Stimulated activated CD4-positive, alpha-beta T cell treated with anti-CD3 and anti-CD28 coated beads, Interleukin-2, amount 100 ng/mL, for 24 hours (primary cell): ENCODE measurements at places on chromosomes 13 and 19.

GRCh38 chr13:40213779-40214178 lies 452.7 kb downstream of the FOXO1 start:
- no peak for DNase-seq

DNA sequence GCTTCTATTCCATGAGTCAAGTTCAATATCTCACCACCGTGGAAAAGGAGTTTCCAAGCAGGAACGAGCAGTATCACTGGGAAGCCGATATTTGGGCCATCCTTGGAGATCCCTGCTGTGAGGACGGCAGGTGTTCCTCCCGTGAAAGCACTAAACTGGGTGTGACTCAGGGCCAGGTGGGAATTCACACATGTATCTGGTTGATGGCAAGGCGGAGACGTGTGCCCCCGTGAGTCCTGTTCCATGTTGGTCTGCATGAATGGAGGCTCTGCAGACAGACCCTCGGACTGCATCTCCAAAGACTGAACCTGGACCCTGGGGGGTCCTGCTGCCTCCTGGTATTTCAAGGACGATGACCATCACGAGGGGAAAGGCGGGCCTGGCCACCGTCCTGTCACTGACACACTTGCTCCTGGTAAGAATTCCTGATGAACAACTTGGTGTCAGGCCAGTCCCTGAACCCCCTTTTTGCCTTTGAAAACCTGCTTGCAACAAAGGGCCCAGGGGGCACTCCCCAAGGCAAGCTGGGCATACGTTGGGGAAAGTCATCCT lies 22.8 kb upstream of the GAS6 start:
- no peak for DNase-seq

DNA sequence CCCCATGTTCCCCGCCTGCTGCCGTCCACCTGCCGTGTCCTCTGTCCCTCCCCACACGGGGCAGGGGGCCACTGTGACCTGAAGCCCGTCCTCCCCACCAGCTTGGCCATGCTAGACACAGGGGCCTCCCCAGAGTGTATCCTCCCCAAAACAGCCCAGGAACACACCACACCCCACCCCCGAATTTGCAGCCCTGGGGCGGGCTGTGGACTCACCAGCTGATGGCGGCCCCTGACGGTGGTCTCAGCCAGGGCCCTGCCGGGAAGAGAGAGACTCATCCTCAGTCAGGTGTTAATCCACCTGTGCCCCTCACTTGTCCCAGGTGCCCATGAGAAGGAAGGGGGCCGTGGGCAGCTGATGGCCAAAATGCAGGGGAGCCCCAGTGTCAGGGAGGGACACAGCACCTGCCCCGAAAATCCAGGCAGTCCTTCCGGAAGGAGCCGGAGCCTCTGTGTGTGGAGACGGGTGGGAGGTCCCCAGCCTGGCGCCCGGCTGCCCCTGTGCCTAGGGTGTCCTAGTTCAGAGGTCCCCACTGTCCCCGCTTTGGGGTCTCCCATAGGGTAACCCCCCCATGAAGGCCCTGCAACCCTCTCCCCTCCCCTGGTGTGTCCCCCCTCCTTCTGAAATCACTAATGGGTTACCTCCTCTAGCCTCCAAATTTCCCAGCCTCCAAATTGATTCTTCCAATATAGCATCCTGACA lies 39.3 kb upstream of the TCF3 start:
- DNase-seq = no peak

DNA sequence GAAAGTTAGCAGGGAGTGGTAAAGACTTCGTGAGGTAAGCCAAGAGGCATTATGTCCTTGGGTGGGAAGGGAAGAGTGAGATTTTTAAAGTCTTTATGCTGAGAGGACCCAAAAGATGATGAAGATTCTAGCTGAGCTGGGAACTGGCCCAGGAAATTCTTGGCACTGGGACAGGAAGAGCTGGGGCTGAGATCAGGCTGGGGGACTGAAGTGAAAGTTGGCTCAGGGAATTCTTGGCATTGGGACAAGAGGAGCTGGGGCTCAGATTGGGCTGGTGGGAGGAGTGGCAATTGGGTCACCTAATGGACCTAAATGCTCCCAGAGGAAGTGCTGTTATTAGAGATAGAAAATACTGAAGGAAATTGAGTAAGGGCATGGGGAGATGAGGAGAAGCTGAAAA lies 8.8 kb downstream of the SCEL start:
- DNase-seq = no peak

- DNase-seq = no peak
Measured at GRCh38 chr19:55157064-55157908, at the start of gene TNNI3. Gene TNNI3 (minus strand): TSS chr19:55157732. CDS start chr19:55157589, 143 bp downstream.

DNA sequence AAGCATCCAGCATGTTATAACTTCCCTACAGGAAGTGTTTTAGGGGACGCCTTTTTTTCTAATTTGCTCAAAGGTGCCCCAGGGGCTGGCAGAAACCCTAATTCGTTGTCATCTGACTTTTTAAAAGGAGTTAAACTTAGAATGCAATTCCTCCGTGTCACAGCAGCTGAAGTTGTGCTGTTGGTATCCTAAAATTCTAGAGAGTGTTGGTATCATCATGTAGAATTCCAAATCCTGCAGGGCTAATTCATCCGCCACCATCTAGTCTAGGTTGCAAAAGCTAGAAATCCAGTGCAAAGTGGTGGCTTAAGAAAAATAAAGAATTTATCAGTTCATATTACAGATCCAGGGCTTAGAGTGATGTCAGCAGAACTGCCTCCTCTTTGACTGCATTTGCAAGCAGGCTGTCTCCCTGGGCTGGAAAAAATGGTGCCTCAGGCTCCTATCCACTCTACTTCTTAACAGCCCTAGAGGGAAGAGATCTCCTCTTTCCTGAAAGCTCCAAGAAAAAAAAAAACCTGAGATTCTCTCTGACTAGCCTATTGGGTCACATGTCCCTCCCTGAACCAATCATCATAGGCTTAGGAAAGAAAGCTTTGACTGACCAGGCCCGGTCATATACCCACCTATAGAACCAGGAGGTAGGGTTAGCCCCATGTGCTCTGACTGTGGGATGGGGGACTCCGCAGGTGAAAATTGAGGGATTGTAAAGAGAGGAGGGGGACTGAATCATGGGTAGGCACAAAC lies 73.0 kb downstream of the MAP4K1 start:
- DNase-seq = no peak

GRCh38 chr13:112113348-112113747 lies 46.4 kb downstream of the SOX1 start:
- DNase-seq = no peak

DNA sequence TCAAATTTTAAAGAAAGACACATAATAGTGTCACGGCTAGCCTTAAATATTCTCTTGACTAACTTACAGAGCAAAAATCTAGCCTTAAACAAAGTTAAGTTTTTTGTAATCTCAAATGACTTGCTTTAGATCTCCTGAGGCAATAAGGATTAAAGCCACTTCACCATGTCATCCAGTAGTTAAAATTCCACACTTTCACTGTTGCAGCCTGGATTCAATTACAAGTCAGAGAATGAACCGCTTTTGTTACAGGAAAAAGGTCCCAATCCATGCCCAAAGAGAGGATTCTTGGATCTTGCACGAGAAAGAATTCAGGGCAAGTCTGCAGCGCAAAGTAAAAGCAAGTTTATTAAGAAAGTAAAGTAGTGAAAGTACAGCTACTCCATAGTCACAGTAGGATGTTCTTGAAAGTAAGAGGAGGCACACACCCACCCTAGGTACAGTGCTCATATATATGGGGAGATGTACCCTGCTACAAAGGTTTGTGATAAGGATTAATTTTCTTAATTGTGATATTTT lies 34.6 kb upstream of the CD177 start:
- DNase-seq = no peak

GRCh38 chr13:31631746-31632145 lies 107.6 kb upstream of the RXFP2 start:
- no peak for DNase-seq

- DNase-seq = no peak
Measured at GRCh38 chr13:75407998-75408397, 74.0 kb downstream of the TBC1D4 start.

GRCh38 chr19:39398297-39398864 lies 7.2 kb downstream of the MED29 start:
- DNase-seq = peak; percentile 68

DNA sequence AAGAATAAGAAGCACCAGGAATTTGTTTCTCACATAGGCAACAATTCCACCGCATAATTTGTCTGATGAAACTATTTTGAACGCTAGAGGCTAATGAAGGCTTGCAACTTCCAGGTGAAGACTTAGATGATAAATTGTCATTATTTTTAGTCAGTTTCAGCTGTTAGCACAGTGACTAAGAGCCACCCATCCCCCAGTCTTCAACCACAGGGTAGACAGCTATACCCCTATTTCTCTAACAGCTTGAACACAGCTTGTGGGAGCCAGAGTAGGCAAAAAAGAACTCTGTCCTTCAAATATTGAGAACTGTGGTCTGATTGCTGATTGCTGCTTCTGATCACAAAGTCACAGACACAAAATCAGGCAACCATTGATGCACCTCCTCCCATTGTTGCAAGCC lies 1124.8 kb upstream of the PRR20A start:
- DNase-seq = no peak

DNA sequence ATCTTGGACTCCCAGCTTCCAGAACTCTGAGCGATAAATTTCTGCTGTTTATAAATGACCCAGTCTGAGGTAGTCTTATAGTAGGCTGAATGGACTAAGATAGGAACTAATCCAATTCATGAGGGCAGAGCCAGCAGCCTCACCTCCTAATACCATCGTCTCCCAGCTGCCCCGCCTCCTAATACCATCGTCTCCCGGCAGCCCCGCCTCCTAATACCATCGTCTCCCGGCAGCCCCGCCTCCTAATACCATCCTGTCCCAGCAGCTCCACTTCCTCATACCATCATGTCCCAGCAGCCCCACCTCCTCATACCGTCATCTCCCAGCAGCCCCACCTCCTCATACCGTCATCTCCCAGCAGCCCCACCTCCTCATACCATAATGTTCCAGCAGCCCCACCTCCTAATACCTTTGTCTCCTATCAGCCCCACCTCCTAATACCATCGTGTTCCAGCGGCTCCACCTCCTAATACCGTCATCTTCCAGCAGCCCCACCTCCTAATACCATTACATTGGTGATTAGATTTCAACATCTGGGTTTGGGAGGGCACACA lies 2.4 kb upstream of the ARGLU1 start:
- DNase-seq = peak; percentile 65

DNA sequence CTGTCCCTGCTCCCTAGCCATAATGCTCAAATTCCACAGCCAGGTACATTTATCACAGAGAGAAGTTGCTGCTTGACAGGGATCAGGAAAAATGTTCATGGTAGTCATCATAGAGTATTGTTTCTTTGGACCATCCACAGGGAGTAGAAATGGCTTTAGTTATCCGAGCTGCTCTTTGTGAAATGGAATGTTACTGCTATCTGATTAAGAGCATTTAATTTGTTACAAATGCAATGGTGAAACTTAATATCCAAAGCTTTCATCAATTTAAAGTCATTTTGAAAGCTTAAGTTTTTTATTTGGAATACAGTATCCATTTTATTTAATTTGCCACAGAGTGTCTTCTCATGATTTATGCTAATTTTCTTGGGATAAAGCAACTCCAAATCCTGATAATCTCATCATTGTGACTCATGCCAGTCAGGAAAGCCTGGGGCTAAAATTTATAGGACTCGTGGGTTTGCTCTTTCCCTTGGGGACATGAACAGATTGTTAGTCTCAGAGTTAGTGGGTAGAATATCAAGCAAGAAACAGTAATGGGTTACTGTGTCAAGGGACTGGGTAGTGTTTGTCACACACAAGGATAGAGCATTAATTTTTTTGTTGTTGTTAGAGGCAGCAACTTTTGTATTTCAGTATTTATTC lies 59.8 kb downstream of the SCEL start:
- no peak for DNase-seq

DNA sequence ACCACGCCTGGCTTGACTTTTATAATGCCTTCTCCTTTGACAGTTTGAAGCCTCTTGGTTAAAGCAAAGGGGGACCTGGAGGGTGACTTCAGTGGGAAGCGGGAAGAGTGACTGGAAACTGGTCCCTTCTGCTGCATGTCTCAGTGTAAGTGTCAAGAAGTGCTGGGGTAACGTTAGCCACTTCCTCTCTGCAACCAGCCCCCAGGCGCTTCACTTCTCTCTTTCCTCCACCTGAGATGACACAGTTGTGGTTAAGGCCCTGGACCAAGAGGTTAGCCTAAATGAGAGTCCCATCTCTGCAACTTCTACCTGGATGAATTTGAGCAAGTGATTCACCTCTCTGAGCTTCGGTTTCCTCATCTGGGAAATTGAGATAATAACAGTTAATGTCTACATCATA lies 16.3 kb downstream of the LEUTX start:
- DNase-seq = no peak

GRCh38 chr13:110475117-110475516 lies 86.4 kb downstream of the RAB20 start:
- no peak for DNase-seq

DNA sequence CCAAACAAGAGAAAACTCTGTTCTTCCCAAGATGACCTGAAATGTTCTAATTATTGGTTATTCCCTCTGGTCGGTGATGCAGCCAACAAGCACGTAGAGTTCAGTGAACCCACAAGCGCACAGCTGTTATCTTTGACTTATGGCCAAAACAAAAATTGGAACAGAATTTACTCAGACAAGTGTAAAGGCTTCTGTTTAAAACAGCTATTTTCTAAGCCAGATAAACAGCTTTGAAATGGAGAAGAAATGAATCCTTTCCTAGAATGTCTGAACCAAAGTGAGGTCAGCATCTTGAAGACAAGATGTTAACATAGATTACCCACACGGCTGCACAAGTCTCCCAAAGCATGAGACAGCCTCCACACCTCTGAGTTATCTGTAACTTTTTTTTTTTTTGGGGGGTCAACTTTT lies 669.2 kb downstream of the DIAPH3 start:
- no peak for DNase-seq

DNA sequence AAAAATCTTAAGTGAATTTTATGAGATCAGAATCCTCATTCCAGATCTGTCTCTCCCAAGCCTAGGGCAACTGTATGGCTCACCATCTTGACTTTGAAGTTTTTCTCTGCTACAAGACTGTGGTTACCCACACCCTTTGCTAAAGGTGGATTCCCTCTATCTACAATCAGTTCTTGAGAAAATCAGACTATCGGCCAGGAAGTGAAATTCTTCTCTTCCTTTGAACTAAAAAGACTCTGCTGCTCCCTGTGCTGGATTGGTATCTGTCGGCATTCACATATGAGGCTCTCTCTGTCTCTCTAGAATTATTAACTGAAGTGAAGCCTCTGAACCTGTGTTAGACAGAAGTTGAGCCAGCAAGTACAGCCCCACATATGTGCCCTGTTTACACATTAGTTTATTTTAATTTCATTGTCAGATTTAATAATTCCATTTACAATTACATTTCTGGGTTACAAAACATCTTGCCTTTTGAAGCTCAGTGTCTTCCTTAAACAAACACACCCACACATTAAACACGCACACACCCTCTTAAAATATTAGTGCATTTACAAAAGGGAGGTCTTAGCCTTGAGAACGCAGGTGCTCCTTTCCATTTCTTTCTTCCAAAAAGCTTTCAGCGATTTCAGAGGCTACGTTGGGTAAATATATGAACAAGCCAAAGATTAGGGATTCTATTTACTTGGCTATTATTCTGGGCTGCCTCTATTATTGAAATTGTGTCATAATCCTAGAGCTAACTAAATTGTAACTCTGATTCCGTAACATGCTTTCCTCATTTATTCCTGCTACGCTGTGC lies 145.7 kb downstream of the MIPEP start:
- DNase-seq = no peak
